ENCODE measurements at places on chromosomes 16 and 17.

DNA sequence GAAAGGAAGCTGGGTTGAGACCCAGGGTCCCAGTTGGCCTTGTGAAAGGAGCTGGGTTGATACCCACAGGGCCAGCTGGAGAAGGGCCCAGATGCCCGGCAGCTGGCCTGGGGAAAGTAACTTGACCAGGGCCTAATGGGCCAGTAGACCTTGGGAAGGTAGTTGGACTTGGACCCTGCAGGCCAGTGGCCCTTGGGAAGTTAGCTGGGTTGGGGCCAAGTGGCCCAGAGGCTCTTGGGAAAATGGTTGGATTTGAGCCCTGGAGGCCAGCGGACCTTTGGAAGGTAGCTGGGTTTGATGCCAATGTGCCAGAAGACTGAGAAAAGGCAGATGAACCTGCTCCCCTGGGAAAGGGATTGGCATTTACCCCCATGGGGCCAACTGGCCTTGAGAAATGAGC lies 13.4 kb downstream of the CHTF8 start:
- ATAC-seq = no peak

DNA sequence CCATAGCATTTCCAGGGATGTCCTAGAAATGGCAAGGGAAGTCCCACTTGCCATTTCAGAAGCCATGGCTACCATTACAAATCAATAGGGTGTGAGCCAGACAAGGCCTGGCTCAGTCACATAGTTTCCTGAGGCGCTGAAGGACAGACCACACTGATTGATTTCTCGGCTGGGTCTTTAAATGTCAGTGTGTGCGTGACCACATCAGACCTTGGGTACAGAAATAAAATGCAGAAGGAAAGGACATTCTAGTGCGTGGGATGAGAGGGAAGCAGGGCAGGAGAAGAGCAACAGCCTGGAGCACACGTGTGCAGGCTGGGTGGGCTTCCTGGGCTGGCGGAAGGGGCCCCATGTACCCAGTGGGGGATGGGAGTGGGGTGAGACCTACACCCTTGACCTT lies 58.7 kb upstream of the LYRM9 start:
- ATAC-seq = no peak

- no peak for ATAC-seq
Measured at GRCh38 chr16:27737513-27737912, 187.6 kb downstream of the KATNIP start.

DNA sequence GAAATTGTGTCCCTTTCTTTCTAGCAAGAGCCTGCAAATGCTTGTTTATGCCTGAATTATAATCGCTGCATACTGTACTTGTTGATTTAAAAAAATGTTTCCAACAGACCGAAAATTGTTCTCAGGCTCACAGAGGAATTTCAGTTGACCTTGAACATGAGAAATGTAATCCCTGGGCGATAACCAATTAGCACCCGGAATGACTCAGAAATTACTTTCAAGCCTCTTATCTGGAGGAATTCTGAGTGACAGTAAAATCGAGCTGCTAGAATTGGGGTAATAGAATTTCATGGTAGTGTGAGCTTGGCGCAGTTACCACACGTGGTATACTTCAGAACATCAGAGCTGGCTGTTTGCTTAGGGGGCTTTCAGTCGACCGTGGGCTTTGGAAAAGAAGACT lies 139.1 kb upstream of the CACNG3 start:
- ATAC-seq = no peak

GRCh38 chr17:82249896-82250581 lies 21.2 kb downstream of the SLC16A3 start:
- ATAC-seq = no peak

- ATAC-seq = no peak
Measured at GRCh38 chr16:10756574-10756973, 12.9 kb downstream of the NUBP1 start.
